ENCODE measurements at places on chromosomes 6 and 20. TPM values are rescaled to one million over a fixed set of nuclear protein-coding genes. Genes with fewer than 3 reads are reported as not detected.

GRCh38 chr6:7891078-7891872, 19.3 kb downstream of the TXNDC5 start:
- no peak for DNase-seq

- peak; percentile 79 for DNase-seq
Observed at GRCh38 chr20:63345328-63346100, 15.6 kb downstream of the CHRNA4 start.

DNA sequence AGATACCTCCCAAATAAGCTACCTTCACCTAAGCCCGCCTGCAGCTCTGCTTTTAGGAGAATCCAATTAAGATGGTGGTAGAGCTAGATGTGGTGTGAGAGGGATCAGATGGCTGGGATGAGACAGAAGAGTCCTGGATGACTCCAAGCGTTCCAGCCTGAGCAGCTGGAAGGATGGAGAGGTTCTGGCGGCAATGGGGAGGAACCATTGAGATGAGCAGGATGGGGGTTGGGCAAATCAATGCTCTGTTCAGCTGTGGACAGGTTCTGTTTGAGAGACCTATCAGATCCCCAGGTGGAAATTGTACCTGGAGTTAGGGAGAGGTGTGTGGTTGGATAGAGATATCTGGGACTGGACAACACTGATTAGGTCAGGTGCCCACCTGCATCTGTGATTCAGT, 23.0 kb downstream of the PHACTR3 start:
- no peak for DNase-seq

GRCh38 chr6:154433477-154434241, 76.8 kb downstream of the CNKSR3 start:
- DNase-seq, result no peak

GRCh38 chr6:1473166-1473565, 83.8 kb downstream of the FOXF2 start:
- DNase-seq, result no peak

DNA sequence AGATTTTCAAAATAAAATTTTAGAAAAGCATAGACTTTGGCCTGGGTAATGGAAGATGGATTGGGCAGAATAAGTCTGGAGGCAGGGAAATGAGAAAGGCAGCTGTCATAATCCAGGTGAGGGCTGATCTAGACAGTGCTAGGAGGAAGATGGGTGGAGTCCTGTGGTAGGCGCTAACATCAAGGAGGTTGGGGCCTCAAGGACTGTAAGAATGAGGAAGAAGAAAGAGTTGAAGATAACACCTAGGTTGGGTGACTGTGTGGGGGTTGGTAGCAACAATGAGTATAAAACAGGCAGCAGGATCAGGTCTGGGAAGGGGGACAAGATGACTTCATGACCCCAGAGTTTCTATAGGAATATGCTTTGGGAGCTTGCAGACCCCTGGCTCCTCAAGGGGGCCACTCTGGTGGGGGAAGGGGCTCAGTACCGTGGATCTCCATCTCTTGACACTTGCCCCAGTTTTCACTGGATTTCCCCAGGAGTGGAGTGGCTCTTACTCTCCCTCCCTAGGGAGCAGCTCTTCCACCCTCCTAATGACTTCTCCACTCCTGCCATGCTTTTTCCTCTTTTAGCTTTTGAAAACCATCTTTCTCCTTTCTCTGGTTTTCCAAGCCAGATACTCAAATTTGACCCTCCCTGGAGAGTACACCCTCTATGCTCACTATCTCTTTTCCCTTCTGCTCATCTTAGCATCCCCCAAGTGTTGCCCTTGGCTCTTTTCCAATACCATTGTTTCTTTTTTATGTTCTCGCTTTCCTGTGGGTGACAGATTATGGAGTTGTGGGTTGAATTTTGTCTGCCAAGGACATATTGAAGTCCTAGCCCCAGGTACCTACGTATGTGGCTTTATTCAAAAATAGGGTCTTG, 14.8 kb downstream of the TRIM31 start:
- no peak for DNase-seq

DNA sequence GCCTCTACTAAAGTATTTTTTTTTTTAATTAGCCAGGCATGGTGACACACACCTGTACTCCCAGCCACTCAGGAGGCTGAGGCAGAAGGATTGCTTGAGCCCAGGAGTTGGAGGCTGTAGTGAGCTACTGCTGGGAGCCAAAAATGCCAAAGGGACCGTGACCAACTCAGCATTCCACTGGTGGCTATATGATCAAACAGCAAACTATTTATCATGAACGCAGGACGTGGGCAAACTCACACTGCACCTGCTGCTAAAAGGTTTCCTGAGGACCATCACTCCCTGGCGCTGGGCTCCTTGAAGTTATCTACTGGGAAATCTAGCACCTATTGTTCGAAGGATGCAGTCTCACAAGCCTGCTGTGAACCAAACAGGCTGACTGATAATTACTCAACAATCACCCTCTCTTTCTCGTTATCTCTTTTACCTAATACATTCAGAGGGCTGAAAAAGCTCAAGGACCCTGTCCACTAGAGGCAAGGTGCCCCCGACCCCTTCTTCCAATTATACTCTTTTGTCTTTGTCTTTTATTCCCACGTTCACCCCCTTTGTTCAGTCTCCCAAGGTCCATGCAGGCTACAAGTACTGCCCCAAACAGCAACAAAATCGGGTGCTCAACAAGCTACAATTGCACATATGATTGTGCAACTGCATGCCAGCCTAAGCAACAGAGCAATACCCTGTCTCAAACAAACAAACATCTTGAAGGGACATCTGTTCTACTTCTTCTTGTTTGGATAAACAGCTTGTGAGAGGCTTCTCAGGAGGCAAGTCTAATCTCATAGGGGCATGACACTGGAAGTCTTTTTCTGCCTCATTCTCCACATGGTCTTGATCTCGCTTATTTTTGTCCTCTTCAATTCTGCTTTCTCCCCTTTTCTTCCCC, 47.7 kb upstream of the PLN start:
- DNase-seq, result no peak

DNA sequence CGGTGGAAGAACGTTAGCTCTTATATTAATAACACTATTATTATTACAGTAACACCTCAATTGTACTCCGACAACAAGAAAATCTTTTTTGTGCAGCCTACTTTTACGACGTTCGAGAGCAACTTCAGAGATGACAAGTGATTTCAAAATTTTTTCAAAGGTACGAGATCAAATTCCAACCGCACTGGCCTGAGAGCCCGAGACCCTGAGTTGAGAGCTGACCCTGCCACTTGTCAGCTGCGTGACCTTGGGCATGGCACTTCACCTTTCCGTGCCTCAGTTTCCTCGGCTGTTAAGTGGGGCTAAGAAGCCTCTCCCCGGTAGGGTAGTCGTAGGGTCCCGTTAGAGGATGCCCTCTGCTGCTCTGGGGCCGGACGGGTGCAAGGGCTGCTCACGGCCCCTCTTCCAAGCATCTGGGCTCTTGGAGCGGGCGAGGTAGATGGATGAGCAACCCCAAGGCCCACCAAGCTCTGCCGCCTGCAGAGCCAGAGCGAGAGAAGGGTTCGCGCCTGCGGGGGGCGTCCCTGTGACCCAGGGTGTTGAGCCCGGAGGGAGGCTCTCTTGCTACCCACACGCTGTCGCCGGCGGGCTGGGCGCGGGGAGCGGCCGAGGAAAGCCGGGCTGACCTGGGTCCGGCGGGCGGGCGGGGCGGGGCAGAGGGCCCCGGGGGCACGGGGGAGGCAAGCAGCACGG, 510 bp downstream of the NDRG3 start:
- DNase-seq, result no peak

DNA sequence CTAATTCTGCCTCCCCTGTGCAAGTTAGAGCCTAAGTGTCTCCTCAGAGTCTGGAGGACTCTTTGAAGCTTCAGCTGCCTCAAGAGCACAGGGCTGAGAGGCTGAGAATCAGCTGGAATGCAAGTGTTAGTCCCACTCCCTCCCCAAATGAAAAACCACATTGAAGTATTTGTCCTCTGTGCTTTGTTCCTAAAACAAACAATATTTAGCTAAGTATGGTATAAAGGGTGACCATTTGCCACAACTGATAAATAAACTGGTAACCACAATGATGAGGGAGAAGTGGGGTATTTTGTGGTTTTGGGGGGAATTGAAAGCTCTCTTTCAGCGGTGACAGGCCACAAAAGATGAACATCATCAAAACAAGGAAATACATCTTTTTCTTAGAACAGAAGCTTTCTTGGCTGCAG, 91.7 kb upstream of the HDDC2 start:
- no peak for DNase-seq

DNA sequence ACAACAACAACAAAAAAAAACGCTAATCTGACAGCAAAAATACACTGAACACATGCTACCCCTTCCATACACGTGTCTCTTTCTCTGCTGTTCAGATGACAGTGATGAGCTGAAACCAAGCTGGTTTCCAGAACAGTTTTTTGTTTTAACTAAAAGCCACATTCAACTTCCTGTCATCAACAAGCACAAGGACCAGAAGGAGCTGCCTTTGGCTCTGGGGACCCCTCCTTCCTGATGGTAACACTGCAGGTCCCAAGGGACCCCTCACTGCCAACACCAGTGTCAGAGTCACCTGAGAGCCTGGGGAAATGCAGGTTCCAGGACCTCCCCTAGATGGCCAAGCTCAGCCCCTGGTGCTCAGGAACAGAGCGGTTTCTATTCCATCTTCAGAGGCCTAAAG, 6.0 kb downstream of the CST7 start:
- DNase-seq, result no peak

- no peak for DNase-seq
Observed at GRCh38 chr20:46930640-46931339, 36.1 kb downstream of the EYA2 start.

DNA sequence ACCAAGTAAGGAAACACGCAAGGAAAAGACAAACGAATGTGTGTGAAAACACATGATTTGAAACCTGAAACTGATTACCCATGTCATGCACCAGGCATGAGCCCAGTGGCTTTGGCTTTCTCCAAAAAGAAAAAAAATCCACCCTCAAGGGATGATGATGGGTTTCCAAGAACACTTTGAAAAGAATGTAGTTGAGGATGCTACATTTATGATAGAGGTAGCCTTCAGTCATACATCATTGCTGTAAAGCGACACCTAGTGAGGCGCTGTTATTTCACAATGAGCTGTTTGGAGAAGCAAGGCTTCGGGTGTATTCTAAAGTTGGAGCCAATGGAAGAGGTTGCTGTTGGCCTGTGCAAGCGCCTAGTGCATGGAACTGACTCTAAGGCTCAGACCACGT, 124.9 kb downstream of the SCML4 start:
- no peak for DNase-seq

DNA sequence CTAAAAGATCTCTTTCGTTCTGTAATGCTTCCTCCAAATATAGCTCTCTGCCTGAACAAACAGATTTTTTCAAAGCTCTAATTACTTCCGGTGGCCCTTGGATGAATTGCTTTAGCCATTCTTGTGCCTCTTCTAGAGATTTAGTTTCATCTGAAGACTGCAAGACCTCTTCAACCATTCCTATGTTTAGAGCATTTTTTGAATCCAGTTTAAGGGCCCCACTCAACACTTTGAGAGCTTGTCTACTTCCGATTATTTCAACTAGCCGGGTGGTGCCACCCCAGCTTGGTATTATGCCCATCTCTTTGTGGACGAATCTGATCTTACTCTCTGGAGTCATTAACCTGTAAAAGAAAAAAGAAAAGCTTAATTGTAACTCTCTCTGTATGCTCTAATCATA, 23.3 kb downstream of the RNF146 start:
- no peak for DNase-seq

GRCh38 chr6:76843054-76843822, 620.1 kb downstream of the HTR1B start:
- DNase-seq, result no peak

DNA sequence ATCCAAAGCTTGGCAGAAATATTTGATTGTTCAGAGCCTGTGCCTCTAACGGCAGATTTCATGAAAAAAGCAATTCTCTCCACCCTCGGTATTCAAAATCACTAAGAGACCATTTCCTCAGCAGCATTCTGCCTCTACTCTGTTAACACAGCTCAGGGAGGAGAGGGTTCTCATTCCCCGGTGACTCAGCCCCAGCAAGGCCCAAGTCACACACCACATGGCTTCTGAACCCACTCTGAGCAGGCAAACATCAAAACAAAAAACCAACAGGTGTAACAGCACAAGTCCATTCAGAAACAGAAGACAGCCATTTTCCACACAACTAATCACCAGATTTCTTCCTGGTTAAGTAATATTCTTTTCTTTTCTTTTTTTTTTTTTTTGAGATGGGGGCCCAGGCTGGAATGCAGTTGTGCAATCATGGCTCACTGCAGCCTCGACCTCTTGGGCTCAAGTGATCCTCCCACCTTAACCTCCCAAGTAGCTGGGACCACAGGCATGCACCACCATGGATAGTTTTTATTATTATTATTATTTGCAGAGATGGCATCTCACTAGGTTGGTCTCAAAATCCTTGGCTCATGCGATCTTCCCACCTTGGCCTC, 55.4 kb downstream of the GFOD1 start:
- no peak for DNase-seq

- no peak for DNase-seq
Observed at GRCh38 chr20:7765221-7765620, 175.0 kb downstream of the HAO1 start.

- no peak for DNase-seq
Observed at GRCh38 chr20:47008842-47009518, 114.3 kb downstream of the EYA2 start.

DNA sequence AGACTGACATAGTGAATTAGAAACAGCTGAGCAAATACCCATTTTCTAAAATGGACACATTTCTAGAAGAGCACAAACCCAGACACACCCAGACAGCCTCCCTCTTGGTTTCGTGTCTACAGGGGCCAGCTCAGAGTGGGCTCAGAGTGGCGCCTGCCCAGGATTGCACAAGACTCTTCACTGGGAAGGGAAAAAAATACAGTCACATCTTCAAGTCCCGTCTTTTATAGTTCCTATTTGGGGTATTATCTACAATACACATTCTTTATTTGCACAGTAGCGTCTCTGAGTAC, 246.1 kb upstream of the AFDN start:
- no peak for DNase-seq

DNA sequence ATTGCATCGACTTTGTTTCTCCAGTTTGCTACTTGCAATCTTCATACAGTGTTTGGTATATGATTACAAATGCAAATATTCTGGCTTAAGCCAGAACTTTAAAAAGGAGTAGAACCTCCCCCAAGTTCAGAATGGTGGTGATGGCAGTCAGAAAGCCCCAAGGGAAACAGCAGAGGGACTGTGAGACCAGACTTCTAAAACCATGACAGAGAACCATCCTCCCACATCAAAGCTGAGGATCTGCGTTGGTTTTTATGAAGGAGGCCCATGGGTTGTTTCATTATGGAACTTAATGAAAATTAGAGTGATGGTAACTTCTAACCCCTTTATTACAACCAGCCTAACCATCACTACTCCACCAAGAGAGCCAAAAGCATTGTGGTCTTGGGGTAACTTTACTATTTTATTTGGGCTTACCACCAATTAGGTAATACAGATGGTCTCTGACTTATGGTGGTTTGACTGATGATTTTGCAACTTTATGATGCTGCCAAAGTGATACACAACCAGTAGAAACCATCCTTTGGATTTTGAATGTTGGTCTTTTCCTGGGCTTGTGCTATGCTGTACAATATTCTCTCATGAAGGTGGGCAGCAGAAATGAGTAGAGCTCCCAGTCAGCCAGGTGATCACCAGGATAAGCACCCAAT, 10.9 kb upstream of the MRS2 start:
- no peak for DNase-seq

NKX2-4 gene
- total RNA-seq, result not detected

ADAM33 gene
- total RNA-seq, result 13.4 TPM

GRM1 gene
- 2.9 TPM for total RNA-seq

MYLK2 gene
- total RNA-seq, result 0.35 TPM

AFDN gene
- 58.5 TPM for total RNA-seq

PTPRK gene
- total RNA-seq, result 30.1 TPM

SGK2 gene
- 1.1 TPM for total RNA-seq

RBPJL gene
- not detected for total RNA-seq

LRFN2 gene
- total RNA-seq, result not detected

BFSP1 gene
- 0.57 TPM for total RNA-seq

WFDC12 gene
- not detected for total RNA-seq

COL11A2 gene
- total RNA-seq, result 1.1 TPM

PTPRA gene
- 26.5 TPM for total RNA-seq

RAB32 gene
- 7.6 TPM for total RNA-seq
